ENCODE measurements at places on chromosomes 16 and 17.

GRCh38 chr16:60031740-60032139, 1297.6 kb upstream of the GOT2 start:
- DNase-seq: no peak

DNA sequence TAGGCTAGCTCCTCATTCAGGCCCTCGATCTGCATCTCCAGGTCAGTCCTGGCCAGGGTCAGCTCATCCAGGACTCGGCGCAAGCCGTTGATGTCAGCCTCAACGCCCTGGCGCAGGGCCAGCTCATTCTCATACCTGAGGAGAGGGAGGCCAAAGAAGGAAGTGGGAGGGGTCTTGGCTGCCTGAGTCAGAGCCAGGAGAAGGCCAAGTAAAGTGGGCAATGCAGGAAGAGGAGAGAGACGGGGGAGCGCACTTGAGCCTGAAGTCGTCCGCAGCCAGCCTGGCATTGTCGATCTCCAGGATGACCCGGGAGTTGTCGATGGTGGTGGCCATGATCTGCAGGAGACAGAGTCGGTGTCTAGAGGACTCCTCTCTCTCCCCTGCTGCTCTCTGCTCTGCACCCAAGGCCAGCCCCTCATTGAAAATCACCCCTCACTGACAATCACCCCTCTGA, 1.8 kb downstream of the KRT15 start:
- DNase-seq: no peak

DNA sequence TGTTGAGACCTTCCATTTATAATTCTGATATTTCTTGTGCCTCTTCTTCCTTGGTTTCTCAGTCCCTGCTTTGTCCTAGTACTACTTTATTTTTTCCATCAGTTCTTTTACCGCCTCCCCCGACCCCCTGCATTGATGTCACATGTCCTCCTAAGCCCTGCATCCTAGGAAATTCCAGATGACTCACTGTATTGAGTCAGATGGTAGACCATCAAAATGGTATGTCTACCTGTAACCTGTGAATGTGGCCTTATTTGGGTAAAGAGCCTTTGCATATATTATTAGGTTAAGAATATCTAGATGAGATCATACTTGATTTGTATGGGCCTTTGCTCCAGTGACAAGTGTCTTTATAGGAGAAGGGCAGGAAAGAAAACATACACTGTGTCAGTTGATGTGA, 515.3 kb upstream of the CA10 start:
- no peak for DNase-seq

GRCh38 chr17:65060631-65061254, 4.2 kb upstream of the GNA13 start:
- DNase-seq: no peak

DNA sequence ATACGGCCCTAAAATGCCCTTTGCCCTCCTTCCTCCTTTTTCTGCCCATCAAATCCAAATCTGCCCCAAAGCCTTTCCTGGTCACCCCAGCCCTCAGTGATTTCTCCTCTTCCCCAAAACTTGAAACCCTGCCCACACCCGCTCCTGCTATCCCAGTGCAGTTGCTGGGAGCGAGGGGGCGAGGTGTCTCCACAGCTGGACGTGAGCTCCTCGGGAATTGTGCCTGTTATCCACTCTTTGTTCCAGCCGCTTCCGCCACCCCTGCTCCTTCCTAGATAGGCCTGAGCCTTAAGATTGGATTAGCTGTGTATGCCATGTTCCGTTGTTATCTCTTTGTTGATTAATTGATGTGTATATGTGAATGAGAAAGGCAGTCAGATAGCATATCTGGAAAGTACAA, 2.6 kb upstream of the KRT35 start:
- no peak for DNase-seq

- no peak for DNase-seq
These were observed 27.5 kb downstream of the GPT2 start for GRCh38 chr16:46911650-46912049.

DNA sequence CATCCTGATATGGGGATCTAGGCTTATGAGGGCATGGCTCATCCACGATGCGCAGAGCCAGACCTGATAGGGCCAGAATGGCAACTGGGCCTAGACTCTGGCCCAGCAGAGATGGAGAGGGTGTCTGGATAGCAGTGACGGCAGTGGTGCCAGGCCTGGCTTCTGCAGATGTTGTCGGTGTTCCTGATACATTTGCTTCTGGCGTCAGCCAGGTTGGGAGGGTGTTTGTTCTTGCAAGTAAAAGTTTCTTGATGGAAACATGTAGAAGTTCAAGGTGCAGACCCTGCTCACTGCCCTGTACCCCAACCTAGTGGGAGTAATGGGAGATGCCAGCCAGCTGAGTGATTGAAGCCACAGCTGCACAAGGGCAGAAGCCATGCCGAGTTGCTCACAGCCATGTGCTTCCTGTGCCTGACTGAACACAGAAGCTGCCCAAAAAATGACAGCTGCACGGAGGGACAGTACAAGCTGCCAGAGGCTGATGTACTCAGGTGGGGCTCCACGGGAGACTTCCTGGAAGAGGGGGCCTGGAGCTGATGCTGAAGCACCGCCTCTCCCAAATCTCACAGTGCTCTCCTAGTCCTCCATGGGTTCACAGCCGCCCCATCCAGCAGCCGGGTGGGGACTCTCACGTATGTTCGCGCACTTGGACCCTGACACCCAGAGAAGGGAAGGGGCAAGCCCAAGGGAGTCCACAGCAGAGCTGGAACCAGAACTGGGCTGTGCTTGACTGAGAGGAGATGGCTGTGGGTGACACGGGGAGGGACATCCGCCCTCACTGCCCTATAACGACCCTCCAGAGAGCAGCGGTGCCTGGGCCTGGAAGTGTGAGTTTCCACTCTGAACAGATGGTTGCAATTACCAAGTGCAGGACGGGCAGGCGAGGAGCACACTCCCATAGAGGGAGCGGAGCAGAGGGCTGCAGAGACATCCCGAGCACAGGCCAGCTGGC, 78.7 kb downstream of the N4BP1 start:
- no peak for DNase-seq

DNA sequence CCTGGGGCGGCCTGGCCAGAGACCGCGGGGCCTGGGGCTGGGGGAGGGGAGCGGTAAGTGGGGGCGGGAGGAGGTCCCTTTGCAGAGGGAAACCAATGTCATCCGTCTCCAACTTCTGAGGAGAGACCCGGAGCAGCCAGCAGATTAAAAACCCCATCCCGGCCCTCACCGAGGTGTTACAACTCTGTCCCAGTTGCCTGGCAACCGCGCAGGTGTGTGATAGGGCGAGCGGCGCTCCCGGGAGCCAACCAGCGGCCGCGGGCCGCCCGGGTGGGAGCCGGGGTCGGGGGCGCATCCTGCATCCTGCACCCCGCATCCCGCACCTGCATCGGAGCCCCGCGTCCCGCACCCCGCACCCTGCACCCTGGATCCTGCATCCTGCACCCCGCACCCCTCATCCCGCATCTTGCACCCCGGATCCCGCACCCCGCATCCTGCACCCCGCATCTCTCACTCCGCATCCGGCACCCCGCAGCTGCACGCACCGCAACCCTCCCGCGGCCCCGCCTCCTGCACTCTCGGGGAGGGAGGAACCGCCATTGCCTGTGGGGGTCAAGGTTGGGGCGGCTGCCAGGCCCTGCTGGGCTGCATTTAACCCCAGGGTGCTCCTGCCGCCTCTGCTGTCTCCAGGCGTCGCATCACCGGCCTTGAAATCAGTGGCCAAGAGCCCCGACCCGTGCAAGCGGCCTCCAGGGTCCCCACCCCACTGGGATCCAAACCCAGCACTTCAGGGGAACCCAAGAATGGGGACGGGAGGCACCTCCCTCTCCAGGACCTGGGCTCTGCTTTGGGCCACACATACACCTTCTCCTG, 47.3 kb downstream of the RTN4RL1 start:
- DNase-seq: no peak

- DNase-seq: no peak
These were observed 86.1 kb upstream of the HSBP1 start for GRCh38 chr16:83721676-83722075.

Measured in stimulated activated CD8-positive, alpha-beta memory T cell treated with anti-CD3 and anti-CD28 coated beads, Interleukin-7, amount 100 ng/mL, for 24 hours (primary cell).